Psoas muscle (tissue), 8 donors: ENCODE measurements at places on chromosomes 16 and 17. TPM values are rescaled to one million over a fixed set of nuclear protein-coding genes. Genes with fewer than 3 reads are reported as not detected.
A peak's percentile ranks its signal among the peaks of the same experiment; 100 is the strongest.

GRCh38 chr16:68369697-68370580 is 59.1 kb downstream of the PRMT7 start:
- peak; percentile 40 for DNase-seq
- H3K4me3 ChIP-seq = no peak overlapping the region
- H3K27me3 ChIP-seq = no peaks in the 10 kb centered on the region
- no peaks in the 10 kb centered on the region for H3K36me3 ChIP-seq

- no peak for DNase-seq
- no peaks in the 10 kb centered on the region for H3K27me3 ChIP-seq
- H3K4me3 ChIP-seq = no peak overlapping the region
- H3K36me3 ChIP-seq = no peaks in the 10 kb centered on the region
Observed at GRCh38 chr17:22242472-22242871, 550.1 kb downstream of the KCNJ18 start.

DNA sequence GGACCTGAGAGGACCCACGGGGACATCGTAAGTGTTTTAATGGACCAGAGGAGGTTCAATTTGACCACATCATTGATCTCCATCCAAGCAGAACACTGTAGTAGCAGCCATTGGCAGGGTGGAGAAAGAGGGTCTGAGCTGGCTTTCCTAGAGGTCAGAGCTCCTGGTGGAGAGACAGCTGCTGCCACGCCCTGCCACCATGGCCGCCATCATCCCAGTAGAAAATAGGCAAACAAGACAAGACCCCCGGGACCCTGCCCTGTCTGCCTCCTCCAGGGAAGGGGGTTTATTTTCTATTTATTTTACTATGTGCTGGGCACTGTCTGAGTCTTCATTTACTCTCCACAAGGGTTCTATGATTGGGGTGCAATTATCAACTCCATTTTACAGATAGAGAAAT is 11.4 kb upstream of the ITGA3 start:
- no peaks in the 10 kb centered on the region for H3K27me3 ChIP-seq
- no peak overlapping the region for H3K27ac ChIP-seq
- H3K36me3 ChIP-seq = no peaks in the 10 kb centered on the region
- no peak overlapping the region for H3K4me3 ChIP-seq
- no peak for DNase-seq

- H3K4me1 ChIP-seq = no peaks in the 10 kb centered on the region
- peak; percentile 72 for DNase-seq
- H3K27ac ChIP-seq = no peak overlapping the region
- H3K36me3 ChIP-seq = no peaks in the 10 kb centered on the region
- H3K27me3 ChIP-seq = peaks cover 3% of the 10 kb centered on the region
Observed at GRCh38 chr17:74042744-74043486, 160.6 kb upstream of the RPL38 start.

DNA sequence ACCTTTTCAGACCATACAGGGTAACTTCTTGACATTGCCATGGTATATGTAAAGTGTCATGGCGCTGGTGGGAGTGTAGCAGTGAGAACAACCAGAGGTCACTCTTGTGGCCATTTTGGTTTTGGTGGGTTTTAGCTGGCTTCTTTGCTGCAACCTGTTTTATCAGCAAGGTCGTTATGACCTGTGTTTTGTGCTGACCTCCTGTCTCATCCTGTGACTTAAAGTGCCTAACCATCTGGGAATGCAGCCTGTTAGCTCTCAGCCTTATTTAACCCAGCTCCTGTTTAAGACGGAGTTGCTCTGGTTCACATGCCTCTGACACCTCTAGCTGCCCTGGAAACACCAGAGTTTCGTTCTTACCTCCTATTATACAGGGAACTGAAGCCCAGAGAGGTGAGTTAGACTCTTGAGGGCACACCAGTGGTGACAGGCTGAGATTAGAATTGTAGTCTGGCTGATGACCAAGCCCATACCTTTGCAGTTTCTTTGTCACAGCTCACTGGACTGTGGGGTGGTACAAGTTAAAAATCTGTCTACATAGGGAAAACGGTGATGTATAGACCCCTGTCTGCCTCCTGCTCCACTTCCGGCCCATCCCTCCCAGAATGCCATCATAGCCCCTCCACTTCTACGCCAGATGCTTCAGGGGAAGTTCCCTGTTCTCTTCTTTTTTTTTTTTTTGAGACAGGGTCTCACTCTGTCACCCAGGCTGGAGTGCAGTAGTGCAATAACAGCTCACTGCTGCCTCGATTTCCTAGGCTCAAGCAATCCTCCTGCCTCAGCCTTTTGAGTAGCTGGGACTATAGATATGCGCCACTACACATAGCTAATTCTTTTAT is 21.0 kb downstream of the KSR1 start:
- H3K27me3 ChIP-seq = no peaks in the 10 kb centered on the region
- DNase-seq = no peak
- no peaks in the 10 kb centered on the region for H3K4me1 ChIP-seq
- no peaks in the 10 kb centered on the region for H3K36me3 ChIP-seq

DNA sequence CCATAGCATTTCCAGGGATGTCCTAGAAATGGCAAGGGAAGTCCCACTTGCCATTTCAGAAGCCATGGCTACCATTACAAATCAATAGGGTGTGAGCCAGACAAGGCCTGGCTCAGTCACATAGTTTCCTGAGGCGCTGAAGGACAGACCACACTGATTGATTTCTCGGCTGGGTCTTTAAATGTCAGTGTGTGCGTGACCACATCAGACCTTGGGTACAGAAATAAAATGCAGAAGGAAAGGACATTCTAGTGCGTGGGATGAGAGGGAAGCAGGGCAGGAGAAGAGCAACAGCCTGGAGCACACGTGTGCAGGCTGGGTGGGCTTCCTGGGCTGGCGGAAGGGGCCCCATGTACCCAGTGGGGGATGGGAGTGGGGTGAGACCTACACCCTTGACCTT is 58.7 kb upstream of the LYRM9 start:
- H3K4me3 ChIP-seq = no peak overlapping the region
- no peaks in the 10 kb centered on the region for H3K4me1 ChIP-seq
- H3K36me3 ChIP-seq = no peaks in the 10 kb centered on the region
- no peaks in the 10 kb centered on the region for H3K27me3 ChIP-seq

Gene SUZ12
- total RNA-seq = 9.7 TPM

Gene ABCC12
- total RNA-seq = 0.94 TPM

Gene P2RX5
- total RNA-seq = 40.5 TPM
